CD14-positive monocyte (primary cell): ENCODE measurements at places on chromosomes 5 and 9. TPM values are rescaled to one million over a fixed set of nuclear protein-coding genes. Genes with fewer than 3 reads are reported as not detected.

GRCh38 chr5:151094030-151094851, 13.4 kb upstream of the TNIP1 start:
- H3K27me3 ChIP-seq: no peaks in the 10 kb centered on the region
- H3K4me1 ChIP-seq: peaks cover 97% of the 10 kb centered on the region
- no peaks in the 10 kb centered on the region for H3K36me3 ChIP-seq
- peak; percentile 92 for DNase-seq
- H3K27ac ChIP-seq: peak overlapping the region; percentile 96

DNA sequence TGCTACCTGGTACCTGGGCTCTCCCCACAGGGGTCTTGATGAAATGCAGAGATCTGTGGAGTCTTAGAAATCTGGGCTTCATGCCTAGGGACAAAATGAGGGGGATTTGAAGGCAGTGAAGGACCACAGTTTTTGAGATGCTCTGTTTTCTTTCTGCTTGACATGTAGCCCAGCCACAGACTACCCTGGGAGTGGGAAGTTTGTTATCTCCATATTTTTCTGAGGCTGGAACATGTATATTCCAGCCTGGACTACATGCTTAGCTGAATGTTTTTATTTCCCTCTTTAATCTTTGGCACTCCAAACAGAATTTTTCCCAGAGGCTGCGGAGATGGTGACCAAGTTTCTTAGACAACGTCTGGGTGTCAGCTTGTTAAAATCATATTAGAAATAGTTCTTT, 252.9 kb downstream of the PAPPA start:
- H3K27ac ChIP-seq: no peak overlapping the region
- no peaks in the 10 kb centered on the region for H3K4me1 ChIP-seq
- H3K4me3 ChIP-seq: no peak overlapping the region
- DNase-seq: no peak
- no peaks in the 10 kb centered on the region for H3K36me3 ChIP-seq

GRCh38 chr5:151213803-151214613, 9.9 kb downstream of the CCDC69 start:
- peak overlapping the region; percentile 64 for H3K4me3 ChIP-seq
- peaks cover 19% of the 10 kb centered on the region for H3K36me3 ChIP-seq
- peaks cover 98% of the 10 kb centered on the region for H3K4me1 ChIP-seq
- peak; percentile 92 for DNase-seq

DNA sequence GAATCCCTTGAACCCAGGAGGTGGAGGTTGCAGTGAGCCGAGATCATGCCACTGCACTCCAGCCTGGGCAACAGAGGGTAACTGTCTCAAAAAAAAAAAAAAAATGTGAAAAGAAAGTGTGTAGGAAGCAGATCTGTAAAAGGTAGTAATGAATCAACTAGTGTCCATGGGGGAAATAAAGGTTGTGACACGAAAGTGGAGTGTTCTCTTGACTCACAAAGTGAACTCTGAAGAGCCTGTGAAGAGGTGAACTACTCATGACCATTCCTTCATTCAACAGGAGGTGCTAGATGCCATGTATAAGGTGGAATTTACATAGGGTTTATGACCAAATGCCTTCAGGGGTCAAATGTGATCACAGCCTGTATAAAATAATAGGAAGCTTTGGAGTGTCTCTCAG, 12.8 kb downstream of the IQGAP2 start:
- H3K36me3 ChIP-seq: peaks cover 20% of the 10 kb centered on the region
- H3K27me3 ChIP-seq: no peaks in the 10 kb centered on the region
- peaks cover 12% of the 10 kb centered on the region for H3K4me1 ChIP-seq
- H3K4me3 ChIP-seq: no peak overlapping the region

DNA sequence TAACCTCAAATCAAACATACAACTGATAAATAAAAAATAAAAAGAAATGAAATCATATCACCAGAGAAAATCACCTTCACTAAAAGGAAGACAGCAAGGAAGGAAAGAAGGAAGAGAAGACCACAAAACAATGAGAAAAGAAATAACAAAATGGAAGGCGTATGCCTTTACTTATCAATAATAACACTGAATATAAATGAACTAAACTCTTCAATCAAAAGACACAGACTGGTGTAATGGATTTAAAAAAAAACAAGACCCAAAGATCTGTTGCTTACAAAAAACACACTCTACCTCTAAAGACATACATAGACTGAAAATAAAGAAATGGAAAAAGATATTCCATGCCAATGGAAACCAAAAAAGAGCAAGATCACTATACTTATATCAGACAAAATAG, 60.3 kb downstream of the ERP44 start:
- DNase-seq: no peak
- no peak overlapping the region for H3K27ac ChIP-seq
- H3K27me3 ChIP-seq: no peaks in the 10 kb centered on the region
- no peaks in the 10 kb centered on the region for H3K4me1 ChIP-seq
- peaks cover 2% of the 10 kb centered on the region for H3K36me3 ChIP-seq
- H3K4me3 ChIP-seq: no peak overlapping the region

DNA sequence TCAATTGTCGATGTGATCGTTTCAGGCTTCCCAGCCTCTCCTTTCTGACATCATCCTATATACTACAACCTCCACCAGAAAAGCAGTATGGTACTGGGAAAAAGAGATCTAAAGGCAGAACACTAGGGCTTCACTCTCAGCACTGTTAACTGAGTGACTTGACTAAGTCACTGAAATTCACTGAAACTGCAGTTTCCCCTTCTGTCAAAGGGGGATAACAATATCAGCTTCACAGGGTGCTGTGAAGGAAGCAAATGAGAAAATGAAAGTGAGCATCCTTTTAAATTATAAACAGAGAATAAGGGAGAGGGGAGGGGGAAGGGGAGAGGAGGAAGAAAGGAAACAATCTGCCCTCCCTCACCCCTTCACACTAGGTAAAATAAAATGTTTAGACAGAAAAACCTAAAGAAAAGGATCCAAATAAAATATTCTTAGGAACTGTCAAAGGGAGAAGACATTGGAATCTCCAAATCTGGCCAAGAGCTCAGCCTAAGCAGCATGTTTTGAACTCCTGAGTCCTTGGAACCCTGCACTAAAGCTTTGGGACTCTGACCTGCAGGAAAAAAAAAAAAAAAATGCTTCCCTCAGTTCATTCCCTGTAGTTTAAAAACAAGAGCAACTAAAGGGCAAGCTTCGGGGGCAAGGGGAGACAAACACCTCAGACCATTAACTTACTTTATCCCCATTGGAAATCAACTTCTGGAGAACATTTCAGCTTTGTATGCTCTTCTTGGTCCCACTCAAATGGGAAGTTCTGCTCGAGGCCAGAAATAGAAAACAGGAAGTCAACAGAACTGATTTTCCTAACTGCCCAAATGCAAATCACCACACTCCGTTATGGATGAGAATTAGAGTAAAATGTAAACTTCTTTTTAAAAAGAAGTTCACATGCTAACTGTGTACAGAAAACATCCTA, 178.3 kb downstream of the DEPDC1B start:
- H3K4me3 ChIP-seq: no peak overlapping the region
- peak; percentile 42 for DNase-seq
- H3K36me3 ChIP-seq: no peaks in the 10 kb centered on the region

- H3K4me3 ChIP-seq: no peak overlapping the region
- DNase-seq: no peak
- H3K27me3 ChIP-seq: no peaks in the 10 kb centered on the region
- peak overlapping the region; percentile 51 for H3K27ac ChIP-seq
- peaks cover 73% of the 10 kb centered on the region for H3K4me1 ChIP-seq
- no peaks in the 10 kb centered on the region for H3K36me3 ChIP-seq
Measured at GRCh38 chr5:78591972-78592700, 56.4 kb downstream of the LHFPL2 start.

DNA sequence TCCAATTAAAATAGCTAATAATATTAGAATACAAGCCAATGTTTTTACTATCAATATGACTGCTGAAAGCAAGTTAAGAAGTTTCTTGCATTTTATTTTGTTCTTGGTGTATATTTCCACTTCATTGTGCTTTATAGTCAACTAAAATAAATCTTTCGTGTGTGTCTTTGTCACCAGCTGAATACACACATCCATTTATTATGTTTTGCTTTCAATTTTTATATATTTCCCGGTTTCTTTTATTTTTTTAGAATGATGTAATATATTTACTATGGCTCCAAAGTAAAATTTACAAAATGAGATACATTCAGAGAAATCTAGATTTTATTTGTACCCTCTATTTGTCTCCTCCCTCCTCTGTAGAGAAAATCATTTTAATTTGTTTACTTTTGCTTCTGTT, 495.9 kb upstream of the PAPPA start:
- DNase-seq: no peak
- H3K4me3 ChIP-seq: no peak overlapping the region

DNA sequence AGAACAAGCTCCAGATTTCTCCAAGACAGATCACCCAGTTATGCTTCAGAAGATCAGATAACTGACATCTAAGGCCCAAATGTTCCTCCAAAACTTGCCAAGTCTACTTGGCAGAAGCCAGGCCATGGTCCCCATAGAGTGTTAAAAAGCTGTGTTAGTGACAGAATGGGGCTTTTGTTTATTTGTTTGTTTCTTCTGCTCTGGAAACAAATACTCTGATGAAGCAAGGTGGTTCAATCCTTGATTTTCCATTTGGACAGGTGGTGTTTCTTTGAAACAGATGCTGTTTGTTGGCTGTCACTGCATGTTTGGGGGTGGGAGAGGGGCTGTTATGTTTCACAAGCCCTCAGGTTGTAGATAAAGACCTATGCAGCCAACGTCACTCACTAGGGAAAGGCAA, 264.0 kb downstream of the FAM114A2 start:
- no peaks in the 10 kb centered on the region for H3K36me3 ChIP-seq
- H3K27ac ChIP-seq: no peak overlapping the region
- no peak overlapping the region for H3K4me3 ChIP-seq
- DNase-seq: no peak
- H3K4me1 ChIP-seq: no peaks in the 10 kb centered on the region

DNA sequence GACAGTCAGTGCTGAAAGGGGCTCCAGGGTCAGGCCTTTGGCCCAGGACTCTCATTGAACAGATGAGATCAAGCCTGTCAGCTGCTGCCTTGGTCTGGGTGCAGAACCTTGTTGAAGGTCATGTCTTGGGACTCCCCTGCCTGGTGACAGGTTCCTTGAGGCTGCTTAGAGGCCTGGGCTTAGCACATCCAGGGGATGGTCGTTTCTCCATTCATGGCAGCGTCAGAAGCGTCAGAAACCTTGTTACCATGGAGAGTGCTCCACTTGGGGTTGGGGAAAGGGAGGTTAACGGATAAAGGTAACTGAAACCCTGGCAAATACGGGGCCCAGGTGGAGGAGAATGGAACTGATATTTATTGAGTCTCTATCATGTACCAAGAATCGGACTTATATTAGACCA, 8.8 kb downstream of the ARPC5L start:
- H3K27me3 ChIP-seq: no peaks in the 10 kb centered on the region
- peaks cover 46% of the 10 kb centered on the region for H3K4me1 ChIP-seq
- H3K4me3 ChIP-seq: peak overlapping the region; percentile 95
- H3K27ac ChIP-seq: peak overlapping the region; percentile 97
- peaks cover 26% of the 10 kb centered on the region for H3K36me3 ChIP-seq

DNA sequence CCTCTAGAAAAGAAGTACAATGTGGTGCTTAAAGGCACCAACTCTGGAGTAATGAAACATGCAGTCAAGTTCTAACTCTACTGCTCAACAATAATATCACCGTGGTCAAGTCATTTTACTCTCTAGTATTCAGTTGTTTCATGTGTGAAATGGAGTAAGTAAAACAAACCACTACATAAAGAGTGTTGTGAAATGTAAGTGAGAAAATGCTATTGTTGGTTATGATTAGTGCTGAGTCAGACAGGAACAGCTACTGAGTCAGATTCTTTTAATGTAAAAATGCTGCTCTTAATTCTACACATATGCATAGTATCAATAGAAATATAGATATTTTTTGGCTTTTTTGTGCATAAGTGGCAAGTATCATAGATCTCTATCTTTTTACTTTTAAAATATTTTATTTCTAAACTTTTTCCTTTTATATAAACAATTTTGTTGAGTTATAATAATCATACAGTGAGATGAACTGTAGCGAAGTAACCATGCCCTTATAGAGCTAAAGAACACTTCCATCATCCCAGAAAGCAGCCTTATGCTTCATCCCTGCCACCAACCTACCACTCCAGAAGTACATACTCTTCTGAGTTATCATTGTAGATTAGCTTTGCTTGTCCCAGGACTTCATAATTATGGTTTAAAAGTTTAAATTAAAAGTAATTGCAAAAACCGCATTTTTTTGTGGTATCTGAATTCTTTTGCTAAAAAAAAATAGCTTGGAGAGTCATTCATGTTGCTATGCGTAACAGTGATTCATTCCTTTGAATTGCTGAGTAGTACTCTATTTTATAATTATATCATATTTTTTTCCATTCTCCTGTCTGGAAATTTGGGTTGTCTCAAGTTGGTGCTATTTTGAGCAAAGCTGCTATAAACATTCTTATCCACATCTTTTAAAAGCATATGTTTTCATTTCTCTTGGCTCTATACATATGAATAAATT, 548.2 kb upstream of the CLINT1 start:
- no peaks in the 10 kb centered on the region for H3K27me3 ChIP-seq
- H3K27ac ChIP-seq: peak overlapping the region; percentile 20
- DNase-seq: peak; percentile 81
- peaks cover 28% of the 10 kb centered on the region for H3K4me1 ChIP-seq

DNA sequence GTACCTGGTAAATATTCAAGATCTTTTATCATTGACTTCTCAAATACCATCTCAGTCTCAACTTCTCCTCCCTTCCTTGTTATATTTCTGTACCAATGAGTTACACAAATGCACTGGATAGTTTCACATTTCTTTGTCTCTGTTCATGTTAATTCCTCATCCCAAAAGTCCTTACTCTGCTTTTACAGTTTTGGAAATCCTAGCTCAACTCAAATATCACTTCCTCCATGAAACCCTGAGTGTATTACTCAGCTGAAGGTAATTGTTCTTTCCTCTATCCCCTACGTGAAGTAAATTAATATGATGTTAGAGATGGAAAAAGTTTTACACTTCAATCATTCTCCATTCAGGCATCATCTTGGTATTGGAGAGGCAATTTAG, 241.5 kb downstream of the TLE4 start:
- H3K4me3 ChIP-seq: no peak overlapping the region
- no peaks in the 10 kb centered on the region for H3K36me3 ChIP-seq
- DNase-seq: no peak
- H3K27ac ChIP-seq: no peak overlapping the region

GRCh38 chr9:134431095-134431494, 104.8 kb downstream of the RXRA start:
- no peak overlapping the region for H3K4me3 ChIP-seq
- H3K27me3 ChIP-seq: no peaks in the 10 kb centered on the region
- no peak for DNase-seq
- H3K4me1 ChIP-seq: no peaks in the 10 kb centered on the region

GRCh38 chr5:16600946-16601345, 15.9 kb downstream of the RETREG1 start:
- H3K27ac ChIP-seq: no peak overlapping the region
- peaks cover 4% of the 10 kb centered on the region for H3K36me3 ChIP-seq
- H3K27me3 ChIP-seq: no peaks in the 10 kb centered on the region
- peaks cover 11% of the 10 kb centered on the region for H3K4me1 ChIP-seq
- DNase-seq: peak; percentile 30

The CDC20B gene
- polyA plus RNA-seq: not detected in 2 replicates

The ZBTB26 gene
- polyA plus RNA-seq: 0.48 TPM

The NFIB gene
- polyA plus RNA-seq: not detected

The HTR4 gene
- not detected in 2 replicates for polyA plus RNA-seq

The C7 gene
- polyA plus RNA-seq: not detected

The TTC16 gene
- polyA plus RNA-seq: not detected

The ELOVL7 gene
- polyA plus RNA-seq: 0.36 TPM

The C5orf52 gene
- not detected in 2 replicates for polyA plus RNA-seq

The PITX1 gene
- not detected for polyA plus RNA-seq

The GAPT gene
- 173 TPM for polyA plus RNA-seq
